ENCODE measurements at places on chromosomes 1 and 21.

- peak; percentile 53 for DNase-seq
These were observed 112.3 kb upstream of the IRF2BP2 start for GRCh38 chr1:234722270-234722704.

DNA sequence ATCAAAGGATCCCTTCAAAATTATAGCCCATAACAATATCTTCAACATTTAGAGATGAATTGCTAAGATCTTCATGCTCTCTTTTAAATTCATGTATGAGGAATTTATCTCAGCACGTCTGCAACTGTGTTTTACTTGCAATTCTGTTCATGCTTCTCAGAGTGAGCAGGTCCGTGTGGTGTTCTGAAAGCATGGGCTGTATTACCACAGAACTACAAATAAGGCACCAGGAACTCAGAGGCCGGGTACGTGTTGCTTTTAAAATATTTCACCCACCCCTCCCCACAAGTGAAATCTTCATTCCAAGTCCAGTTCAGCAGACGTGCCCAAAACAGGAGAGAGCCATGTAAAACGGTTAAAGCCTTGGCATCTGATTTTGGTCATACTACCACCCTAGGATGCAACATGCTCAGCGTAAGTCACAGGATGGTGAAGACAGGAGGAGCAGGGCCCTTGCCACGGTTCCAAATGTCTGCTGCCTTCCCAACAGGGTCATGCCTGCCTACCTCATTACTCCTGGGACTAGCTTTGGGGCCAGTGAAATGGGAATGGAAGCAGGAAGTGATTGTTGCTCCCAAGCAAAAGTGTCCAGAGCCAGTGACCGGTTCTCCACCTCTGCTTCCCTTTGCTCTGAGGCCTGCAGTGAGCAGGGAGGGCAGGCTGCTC lies 133.7 kb downstream of the PTPN14 start:
- DNase-seq, result no peak

DNA sequence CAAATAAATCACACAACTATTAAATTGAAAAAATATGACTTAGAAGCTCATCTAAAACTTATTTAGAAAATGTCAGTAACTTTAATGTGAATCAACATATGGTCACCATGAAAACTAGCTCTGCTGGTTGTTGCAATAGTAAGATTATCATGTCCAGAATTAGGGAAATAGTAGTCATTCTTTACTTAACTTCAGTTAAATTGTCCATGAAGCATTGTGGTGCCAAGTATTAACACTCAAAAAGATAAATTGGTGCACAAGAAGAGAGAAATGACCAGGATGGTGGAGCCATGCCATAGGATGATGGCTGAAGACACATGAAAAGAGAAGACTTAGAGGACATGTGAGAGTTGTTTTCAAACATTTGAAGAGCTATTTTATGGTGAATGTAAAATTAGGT lies 130.2 kb upstream of the PTGFR start:
- no peak for DNase-seq

GRCh38 chr21:45939521-45940045 lies 42.0 kb upstream of the COL6A1 start:
- DNase-seq, result no peak

DNA sequence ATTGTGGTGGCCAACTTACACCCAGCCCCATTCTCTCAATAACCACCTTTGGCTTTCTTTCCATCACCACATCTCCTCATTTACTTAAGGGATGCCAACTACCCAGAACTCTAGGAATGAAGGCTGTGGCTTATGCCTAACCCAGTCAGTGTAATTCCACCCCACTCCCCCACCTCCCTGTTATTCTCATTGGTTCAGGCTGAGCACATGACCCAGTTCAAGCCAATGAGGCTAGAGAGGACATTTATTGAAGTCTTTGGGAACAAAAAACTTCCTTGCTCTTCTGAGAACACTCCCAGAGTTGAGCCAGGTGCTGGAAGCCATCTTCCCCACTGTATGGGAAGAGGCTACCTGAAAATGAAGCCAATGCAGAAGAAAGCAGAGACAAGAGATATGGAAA lies 22.8 kb upstream of the CD2 start:
- no peak for DNase-seq

Measured in DND-41 (cell line).